ENCODE measurements at places on chromosomes 2 and 18.

GRCh38 chr2:109239720-109240119, 110.7 kb downstream of the SH3RF3 start:
- no peak for DNase-seq

DNA sequence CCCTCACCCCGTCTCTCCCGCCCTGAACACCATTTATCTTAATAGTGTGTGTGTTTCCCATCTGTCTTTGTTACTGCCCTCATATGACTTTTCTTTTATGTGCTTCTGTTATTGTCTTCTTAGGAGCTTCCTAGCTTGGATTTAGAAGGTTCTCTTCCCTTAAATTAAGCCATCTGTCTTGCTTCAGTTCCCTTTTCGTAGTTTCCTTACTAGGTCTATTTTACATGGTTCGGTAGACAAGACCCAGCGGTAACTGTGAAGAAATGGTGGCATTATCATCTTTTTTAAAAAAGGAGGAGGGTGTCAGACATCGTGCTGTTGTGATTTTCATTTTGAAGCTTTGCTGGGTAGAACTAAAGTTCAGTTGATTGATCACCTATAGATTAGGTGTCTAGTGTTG, 10.3 kb downstream of the NCK2 start:
- no peak for DNase-seq

DNA sequence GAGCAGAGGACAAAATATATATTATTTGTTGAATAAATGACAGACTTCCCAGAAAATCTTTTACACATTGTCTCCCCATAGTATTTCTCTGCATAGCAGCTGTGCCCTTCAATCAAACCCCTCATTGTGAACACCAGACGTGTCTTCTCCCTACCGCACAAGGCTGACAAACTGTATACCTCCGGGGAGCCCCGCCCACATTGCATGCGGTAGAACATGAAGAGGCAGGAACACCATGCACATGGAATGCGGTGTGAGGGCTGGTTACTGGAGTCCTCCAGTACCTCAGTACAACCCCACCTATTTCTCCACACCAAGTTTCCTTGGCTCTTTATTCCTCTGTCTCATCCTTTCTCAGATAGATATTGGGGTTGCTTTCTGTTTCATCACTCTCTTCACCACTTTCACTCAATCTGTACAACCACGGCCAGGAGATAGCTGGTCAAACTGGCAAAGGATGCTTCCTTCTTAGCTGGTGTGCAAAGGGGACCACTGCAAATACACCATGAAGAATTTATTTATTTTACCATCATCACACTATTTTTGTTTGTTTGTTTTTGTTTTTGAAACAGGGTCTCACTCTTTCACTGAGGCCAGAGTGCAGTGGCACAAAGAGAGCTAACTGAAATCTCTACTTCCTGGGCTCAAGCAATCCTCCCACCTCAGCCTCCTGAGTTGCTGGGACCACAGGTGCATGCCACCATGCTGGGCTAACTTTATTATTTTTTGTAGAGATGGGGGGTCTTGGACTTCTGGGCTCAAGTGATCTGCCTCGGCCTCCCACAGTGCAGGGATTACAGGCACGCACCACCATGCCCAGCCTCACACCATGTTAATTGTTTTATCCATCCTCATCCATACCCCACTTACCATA, 2.3 kb upstream of the NBAS start:
- no peak for DNase-seq

DNA sequence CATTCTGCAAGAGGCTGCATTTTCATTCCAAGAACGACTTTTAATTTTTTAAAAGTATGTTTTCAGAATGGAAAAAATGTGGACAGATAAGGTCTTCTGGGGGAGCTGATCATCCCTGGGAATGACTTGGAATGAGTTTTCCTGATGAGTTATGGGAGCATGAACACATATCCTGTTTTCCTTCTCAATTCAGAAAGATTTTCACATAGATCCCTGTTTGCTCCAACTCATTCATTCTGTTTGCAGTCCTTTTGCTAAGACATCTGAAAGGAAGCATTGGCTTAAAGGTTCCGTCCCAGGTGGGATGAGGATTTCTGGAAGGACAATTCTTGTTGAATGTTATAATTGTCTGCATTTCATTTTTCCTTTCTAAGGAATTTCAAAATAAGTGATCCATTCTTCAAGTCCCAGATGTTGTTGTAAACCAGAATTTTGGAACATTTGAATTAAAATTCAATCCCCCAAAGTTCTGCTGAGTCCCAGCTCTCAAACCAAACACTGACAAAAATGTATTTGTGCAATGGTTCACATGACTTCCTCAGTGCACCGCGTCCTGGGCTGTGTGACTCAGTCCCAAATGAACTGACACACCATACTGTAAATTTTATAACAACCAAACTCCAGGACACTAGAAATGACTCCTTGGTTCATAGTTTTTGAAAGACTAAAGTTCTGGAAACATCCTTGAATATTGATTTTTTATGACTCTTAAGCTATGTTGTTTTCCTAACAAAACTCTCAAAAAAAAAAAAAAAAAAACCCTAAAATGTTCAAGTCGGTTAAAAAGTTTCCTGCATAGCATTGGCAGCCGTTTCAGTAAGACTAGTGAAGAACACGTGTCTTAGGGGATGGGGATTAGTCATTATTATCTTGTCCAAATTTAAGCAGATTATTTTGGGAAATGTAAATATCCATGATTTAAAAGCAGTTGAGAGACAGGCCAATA, 281.8 kb upstream of the TCF4 start:
- no peak for DNase-seq

DNA sequence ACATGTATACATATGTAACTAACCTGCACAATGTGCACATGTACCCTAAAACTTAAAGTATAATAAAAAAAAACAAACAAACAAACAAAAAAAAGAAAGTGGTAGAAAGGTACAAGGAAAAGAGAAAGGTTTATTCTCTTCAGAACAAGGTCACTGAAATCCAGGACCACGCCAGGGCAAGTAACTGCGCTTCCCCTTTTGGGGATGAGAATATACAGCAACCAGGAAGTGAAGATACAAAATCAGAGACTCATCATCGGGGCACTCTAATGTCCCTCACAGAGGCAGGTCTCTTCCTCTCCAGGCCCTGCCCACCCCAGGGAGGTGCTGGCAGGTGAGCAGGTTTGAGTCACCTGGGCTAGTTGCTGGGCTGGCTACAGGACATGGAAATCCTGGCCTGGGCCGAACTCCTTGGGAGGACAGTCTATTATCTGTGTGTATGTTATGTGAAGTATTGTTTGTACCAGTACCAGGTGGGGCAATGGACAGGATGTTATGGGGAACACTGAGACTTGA, 100.4 kb upstream of the GPR45 start:
- no peak for DNase-seq

DNA sequence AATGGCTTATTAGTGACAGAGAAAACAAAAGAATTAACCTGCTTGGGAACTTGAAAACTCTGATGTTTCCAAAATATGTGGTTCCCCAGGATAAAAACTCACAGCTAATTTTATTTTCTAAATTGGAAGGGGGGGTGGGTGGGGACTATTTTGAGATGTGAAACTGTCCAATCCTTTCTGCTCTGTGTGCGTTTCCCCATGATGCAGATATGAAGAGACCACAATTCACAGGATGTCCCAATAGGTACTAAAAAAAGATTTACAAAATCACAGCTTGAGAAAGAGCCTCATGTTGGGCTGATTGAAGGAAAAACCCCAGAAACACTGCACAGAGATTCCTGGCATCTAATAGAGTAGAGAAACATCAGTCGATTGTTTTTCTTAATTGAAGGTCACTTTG, 273.2 kb downstream of the ARHGAP15 start:
- DNase-seq: no peak

- no peak for DNase-seq
These were observed 24.4 kb downstream of the UBE2E3 start for GRCh38 chr2:181004647-181005325.

DNA sequence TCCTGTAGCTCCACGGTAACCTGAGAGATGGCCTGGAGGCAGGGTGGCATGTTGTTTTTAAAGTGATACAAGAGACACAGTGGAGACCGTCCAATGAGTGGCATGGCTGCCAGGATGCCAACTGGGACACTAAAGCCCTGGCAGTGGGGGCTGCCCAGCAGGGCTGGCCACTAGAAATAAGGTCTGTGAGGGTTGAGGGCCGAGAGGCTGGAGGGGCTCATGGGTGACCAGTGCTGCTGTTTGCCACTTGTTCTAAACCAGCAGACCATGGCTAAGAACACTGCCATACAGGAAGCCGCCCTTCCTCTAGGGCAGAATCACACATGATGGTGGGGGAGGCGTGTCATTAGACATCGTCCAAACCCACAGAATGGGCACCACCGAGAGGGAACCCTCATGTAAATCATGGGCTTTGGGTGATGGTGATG, 71.9 kb downstream of the ALPK2 start:
- no peak for DNase-seq

DNA sequence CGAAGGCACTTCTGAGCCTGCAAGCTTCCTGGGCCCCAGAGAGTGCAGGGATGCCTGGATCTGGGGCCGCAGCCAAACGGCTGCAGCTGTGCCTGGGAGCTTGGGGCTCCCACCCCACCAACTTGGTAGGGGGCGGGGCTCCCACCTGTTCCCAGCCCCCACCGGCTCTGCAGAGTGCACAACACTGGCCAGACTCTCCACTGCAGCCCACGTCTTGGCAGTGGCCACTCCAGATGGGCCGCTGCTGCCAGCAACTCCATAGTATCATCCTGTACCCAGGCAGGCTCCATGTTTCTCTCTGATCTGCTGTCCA, 9.9 kb downstream of the DYSF start:
- DNase-seq: no peak

- DNase-seq: no peak
These were observed 15.4 kb upstream of the TET3 start for GRCh38 chr2:73969356-73969755.

GRCh38 chr2:156541706-156542105, 105.5 kb downstream of the GPD2 start:
- DNase-seq: no peak
